Psoas muscle (tissue), 8 donors: ENCODE measurements at places on chromosomes 3 and 15.
A peak's percentile ranks its signal among the peaks of the same experiment; 100 is the strongest.

GRCh38 chr15:70111203-70112073 is 13.7 kb upstream of the TLE3 start:
- peak; percentile 82 for DNase-seq

DNA sequence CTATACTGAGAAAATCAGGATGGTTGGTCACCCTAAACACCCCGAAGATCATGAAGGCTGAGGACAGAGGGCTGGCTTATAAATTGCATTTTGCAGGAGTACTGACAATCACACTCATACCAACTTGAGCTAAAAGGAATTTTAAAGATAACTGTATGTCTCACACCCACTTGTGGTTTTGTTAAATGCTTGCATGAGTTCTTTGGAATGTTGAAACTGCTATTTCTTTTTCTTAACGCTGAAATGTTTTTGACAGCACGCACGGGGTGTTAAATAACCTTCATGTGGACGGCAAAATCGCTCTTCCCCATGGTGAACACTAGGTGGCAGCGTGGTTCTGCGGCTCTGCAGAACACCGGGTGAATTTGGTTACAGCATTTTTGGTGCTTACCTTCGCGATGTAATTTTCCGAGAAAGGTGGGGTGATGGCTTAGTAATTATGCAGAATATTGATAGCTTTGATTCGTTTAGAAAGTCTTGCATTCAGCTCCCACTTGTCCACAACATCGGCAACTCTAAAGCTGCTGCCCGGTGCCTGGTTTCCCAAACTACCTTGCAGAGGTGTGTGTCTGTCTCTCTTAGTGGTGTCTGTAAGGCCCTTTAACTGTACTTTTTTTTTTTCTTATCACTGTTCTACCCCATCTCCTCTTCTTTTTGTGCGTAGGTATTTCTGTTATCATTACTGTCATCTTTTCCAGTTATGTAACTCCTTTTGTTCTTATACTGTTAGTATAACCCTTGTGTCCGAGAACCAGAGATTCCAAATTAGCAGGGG is 51.7 kb downstream of the ARNT2 start:
- DNase-seq: no peak

- DNase-seq: no peak
These were observed 23.3 kb downstream of the FBN1 start for GRCh38 chr15:48622237-48622636.

GRCh38 chr3:37136067-37136466 is 38.3 kb downstream of the LRRFIP2 start:
- no peak for DNase-seq

- DNase-seq: no peak
These were observed 26.7 kb downstream of the PDCD6IP start for GRCh38 chr3:33825111-33825510.

- DNase-seq: no peak
These were observed 11.1 kb downstream of the ARHGAP31 start for GRCh38 chr3:119305286-119305685.

DNA sequence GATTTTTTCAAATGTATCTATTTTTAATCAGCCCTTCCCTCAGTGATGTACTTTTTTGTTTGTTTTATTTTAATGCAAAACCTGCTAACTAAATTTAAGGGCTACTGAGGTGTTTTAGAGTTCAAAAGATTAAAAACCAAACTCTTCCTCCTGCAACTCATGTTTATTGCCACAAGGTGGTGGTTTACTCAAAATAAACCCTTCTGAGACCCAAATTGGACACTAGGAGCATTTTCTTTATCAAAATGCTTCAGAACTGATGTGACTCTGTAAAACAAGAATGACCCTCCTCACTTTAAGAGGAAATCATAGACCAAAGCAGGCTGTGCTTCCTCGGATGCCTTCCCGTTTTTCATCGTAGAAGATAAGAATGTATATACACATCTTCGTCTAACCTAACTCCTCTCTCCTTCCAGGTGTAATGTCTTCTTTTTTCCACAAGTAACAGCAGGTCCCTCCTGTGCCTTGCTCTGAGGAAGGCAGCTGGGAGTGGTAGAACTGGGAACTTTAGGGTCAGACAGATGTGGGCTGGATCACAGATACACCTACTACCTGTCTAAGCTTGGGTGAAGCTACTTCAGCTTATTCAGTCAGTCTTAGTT is 2.9 kb upstream of the NME9 start:
- DNase-seq: no peak
